ENCODE measurements at places on chromosomes 3 and 15.

DNA sequence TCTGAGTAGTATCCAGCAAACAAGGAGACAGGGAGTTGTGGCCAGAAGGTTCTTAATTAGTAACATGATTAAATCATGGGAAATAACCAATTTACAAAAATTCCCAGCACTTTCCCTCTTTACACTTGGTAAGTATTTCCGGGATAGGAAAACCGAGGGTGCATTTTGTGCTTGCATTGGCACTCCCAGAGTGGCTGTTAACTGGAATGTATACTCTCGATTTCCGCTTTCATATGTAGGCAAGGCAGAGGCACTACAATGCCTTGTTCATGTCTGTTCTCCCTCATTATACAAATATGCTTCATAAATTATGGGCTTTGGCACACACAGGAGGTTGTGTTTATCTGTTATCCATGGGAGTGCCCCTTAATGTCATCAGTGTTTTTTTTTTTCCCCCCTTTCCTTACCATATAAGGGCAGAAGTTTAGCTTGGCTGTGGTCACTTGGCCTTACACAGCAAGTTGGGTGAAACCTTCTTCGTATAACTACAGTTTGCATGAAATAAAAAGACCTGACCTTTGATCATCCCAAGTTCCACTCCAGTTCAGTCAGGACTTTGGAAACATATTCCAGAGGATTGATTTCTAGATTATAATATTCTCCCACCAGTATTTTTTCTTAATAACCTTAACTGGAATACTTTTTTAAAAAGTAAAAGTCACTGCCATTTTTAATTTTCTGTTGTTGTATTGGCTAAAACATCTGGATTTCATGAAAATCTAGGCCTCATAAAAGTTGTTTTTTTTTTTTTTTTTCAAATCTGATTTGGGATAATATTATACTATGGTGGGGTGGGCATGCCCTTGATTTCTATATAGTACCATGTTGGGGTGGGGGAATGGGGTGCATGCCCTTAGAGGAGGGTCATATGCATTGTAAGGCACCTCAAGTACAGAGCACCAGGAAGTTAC, 8.9 kb downstream of the TPM1 start:
- DNase-seq: no peak

DNA sequence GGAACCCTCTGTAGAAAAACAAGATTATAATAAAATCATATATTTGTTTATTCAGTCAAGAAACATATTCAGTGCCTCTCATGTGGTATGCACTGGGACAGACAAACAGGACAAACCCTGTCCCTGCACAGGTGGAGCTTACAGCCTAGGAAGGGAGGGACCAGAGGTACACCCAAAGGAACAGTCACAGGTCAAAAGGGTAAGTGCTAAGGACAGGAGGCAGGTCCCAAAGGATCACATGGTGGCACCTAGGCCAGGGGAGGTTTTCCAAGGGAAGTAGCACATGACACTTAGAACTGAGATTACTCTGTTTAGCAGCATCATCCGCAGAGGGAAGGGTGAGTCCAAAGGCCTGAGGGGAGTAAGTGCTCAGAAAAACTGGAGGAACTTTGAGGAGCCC, 254.4 kb upstream of the ARRDC4 start:
- no peak for DNase-seq

DNA sequence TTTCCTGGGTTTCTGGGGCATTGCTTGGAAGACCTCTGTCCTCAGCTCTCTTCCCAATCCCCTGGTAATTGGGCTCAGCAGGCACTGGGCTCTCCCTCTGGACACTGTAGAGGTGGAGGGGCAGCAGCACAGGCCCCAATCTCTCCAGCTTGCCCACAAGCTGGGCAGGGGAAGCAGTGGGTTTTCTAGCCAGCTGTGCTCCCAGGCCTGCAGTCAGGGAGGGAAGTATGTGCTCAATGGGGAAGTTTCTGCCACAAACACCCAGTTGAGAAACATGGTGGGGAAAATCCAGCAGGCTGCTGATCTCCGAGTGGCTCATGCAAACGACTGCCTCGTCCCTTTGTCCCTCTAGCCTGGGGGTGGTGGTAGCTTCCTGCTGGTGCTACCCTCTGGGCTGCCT, 12.8 kb upstream of the RFT1 start:
- no peak for DNase-seq

GRCh38 chr15:53670701-53671100, 88.8 kb downstream of the WDR72 start:
- DNase-seq: no peak

- no peak for DNase-seq
Measured at GRCh38 chr3:187972454-187972853, 181.5 kb upstream of the LPP start.

DNA sequence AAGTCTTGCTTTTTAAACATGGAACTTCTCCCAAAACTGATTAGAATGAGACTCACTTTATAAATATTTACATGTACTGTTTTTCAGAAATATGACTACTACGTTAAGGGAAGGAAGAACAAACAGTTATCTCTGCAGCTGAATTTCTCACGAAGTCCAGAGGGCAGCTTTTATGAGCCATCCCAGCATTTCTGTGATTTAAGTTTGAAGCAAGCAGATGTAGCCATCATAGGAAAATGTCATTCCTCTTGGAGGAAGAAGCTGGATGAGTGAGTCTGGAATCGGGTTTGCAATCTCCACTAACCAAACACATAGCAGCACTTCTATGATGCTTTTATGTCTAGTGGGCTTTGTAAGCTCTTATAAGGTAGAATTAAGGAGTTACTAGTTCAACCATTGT, 53.7 kb downstream of the SCN11A start:
- no peak for DNase-seq

DNA sequence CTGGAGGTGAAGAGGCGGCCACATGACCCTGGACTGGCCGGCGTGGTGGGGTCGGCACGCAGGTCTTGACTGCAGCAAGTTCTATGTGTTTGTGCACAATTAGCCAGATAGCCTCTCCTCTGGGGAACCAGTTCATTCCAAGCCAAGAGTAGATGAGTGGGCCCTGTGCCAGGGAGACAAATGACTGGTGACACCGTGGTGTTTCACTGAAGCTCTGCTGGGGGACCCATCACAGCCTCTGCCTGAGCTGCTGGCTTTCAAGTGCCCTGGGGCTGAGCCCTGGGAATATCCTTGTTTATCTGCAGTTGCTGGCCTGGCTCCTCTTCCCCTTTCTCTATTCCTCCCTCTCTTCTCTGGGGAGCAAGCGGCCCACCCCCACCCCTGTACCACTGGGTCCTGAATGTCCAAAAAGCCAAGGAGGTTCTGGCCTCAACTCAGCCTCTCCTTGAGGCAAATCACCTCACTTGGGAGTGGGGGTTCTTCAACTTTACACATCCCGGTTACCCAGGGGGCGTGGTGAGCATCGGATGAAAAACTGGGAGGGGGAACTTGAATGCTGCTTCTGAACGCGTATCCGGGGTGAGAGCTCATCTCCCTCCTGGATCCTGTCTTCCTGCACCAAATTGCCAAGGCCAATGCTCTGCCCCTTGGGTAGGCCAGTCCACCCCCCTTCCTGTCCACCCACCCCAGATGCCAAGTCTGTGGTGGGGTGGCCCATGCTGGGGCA, 199.6 kb upstream of the LYSMD4 start:
- no peak for DNase-seq

DNA sequence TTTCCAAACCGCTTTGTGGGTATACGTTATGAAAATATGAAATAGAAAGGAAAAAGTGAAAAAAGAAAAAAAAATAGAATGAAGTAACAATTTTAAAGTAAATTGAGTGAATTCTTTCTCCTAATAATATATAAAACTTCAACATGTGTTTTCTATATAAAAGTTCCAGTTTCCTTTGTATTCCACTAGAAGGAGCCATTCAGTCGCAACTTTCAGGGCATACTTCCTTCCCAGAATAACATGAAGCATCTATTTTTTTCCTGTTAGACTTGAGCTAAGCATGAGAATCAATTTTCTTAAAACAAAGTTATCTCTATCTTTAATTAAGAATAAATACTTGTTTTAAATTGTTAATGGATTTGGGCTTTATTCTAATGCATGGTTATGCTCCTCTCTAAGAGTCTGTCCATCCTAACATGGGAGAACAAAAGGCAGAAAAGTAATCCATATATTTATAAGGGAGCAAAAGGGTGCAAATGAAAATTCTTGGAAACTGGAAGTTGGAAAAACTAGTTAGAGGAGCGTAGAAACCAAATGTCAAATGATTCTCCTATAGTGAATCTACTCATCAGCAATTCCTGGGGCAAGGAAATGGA, 16.0 kb upstream of the VGLL3 start:
- no peak for DNase-seq

DNA sequence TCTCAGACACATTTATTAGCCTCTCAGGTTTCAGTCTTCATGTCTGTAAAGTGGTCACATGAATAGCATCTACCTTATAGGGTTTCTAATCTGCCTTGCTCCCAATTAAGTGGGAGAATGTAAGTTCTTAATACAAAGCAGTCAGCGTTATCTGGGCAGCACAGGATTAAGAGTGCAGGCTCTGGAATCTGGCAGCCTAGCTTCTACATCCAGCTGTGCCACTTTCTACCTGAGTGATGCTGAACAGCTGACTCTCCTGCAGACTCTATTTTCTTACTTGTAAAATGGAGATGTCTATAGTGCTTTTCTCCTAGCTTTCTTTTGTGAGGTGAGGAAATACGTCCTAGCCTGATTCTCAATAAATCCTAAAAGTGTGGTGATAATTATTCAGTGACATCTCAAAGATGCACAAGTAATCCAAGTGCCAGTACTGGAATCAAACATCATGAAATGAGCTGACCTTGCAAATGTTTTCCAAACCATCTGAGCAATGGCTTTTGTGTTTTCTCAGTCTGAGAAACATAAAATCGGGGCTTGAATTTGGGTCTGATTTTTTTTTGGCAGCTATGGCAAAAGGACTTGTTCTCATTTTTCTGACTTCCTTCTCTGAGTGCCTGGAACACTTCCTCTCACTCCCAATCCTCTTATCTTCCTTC, 232.2 kb upstream of the FEZF2 start:
- DNase-seq: no peak

GRCh38 chr3:136547293-136547692, 204.9 kb downstream of the STAG1 start:
- DNase-seq: no peak

GRCh38 chr3:197577366-197578074, 21.8 kb upstream of the BDH1 start:
- no peak for DNase-seq

DNA sequence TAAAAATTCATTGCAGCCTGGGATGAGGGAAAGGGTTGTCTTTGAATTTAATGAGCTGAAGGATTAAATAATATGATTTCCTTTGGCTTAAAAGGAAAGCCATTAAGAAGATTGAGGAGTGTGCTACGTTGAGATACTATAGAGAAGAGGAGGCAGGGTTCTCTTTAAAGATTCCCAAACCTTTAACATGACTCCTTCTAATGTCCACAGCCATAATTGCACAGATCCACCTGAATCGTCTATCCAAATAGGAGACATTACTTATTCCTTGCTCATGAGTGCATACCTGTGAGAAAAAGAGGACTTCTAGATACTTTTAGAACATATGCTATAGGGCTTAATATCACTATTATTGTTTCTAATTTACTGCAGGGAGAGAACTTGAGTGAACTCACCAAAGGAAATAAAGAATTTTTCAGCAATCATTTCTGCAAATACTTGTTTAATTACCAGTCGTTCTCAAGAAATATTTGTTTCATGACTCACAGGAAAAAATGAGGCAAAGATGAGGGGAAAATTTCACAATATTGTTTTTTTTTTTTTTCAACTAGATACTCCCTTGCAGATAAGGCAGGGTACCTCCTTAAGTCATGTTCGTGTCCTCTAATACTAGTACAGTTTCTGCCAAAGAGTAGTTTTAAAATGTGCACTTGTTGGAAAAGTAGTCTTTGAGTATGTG, 8.9 kb upstream of the SUCNR1 start:
- DNase-seq: no peak

- no peak for DNase-seq
Measured at GRCh38 chr3:15535732-15536131, 14.2 kb upstream of the COLQ start.

- no peak for DNase-seq
Measured at GRCh38 chr3:166052440-166052839, 215.2 kb upstream of the BCHE start.

DNA sequence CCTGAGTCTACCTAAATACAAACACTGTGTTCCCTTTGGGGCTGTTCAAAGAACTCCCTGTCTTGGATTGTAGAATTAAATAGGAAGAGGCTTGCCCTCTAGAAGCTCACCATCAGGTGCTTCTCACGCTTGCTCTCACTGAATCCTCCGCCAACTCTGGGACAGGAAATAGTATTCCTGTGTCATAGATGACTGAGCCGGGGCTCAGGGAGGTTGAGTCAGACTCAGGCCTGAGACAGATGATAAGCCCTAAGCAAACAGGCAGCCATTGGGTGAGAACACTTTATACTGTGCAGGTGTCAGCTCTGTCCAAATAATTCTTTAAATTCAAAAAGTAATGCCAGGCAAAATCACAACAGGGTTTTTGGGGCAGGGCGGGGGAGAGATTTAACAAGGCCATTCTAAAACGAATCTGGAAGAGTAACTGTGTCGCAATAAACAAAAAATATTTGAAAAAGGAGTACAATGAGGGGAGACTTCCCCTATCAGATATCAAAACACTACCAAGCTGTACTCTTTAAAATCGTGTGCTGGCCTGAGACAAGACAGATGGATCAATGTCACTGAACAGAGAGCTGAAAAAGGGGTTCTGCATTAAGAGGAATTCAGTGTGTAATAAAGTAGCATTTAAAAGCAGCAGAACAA, 59.0 kb downstream of the EPHB3 start:
- DNase-seq: no peak

DNA sequence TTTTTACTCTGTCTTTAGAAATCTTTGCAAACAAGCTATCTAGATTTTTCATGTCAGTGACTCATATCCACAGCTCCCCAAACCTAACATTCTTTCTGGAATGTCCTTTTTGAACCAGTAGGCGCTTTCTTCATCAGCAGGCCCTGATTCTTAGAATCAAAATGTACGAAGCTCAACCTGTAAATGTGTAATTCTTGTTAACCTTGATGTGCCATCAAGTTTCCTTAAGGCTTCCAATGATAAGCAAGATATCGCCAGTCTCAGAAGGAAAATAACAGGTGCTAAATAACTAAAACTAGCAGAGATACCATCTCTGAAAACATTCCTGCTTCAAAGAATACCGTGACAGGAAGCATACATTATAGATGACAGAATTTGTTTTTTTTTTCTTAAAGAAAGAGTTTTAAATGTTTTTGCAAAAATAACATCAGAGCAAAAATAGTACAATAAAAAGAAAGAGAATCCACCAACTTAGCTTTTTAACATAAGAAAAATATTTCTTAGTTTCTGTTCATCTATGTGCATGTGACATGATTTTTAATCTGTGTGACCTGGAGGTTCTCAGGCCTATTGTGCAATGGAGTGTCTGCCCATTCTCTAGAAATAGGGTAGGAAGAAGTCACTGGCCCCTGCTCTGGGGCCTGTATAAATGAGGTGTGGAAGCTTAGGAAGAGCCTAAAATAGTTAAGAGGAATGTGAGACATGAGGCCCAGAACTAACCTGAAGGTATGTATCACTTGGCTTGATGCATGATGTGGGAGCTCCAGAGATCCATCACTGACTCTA, 14.7 kb upstream of the SECISBP2L start:
- DNase-seq: no peak

Data from anterior cingulate cortex (tissue), 58 donors.